ENCODE measurements at places on chromosomes 11 and 22.

GRCh38 chr11:71188073-71188472 is 64.3 kb downstream of the SHANK2 start:
- no peak overlapping the region for H3K4me3 ChIP-seq
- H3K4me1 ChIP-seq = no peaks in the 10 kb centered on the region
- DNase-seq = no peak
- no peak overlapping the region for H3K27ac ChIP-seq
- no peaks in the 10 kb centered on the region for H3K36me3 ChIP-seq

GRCh38 chr11:114609429-114609828 is 13.8 kb upstream of the NXPE4 start:
- no peak overlapping the region for H3K27ac ChIP-seq
- H3K27me3 ChIP-seq = no peaks in the 10 kb centered on the region
- no peaks in the 10 kb centered on the region for H3K36me3 ChIP-seq
- DNase-seq = no peak
- H3K4me3 ChIP-seq = no peak overlapping the region

- H3K27me3 ChIP-seq = peaks cover 8% of the 10 kb centered on the region
- no peaks in the 10 kb centered on the region for H3K36me3 ChIP-seq
- no peak overlapping the region for H3K27ac ChIP-seq
- H3K4me1 ChIP-seq = no peaks in the 10 kb centered on the region
These were observed 79.5 kb upstream of the TTC12 start for GRCh38 chr11:113234888-113235287.

DNA sequence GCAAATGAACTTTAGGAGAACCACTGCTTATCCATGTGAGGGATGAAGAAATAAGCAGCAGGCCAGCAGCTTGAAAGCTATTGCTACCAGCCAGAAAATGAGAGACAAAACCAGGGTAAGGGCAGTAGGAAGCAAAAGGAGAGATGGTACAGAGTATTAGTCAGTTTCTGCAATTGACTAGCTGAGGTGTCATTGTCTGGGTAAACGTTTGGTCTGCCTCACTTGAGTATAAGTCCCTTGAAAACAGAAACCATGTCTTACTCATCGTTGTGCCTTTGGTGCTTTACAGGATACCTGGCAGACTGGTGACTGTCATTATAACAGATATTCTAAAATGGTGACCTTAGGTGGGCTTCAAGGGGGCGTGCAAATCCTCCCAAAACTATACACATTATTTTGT is 63.9 kb upstream of the USP47 start:
- no peaks in the 10 kb centered on the region for H3K27me3 ChIP-seq
- no peak overlapping the region for H3K4me3 ChIP-seq
- no peak for DNase-seq
- no peaks in the 10 kb centered on the region for H3K4me1 ChIP-seq
- H3K36me3 ChIP-seq = no peaks in the 10 kb centered on the region
- no peak overlapping the region for H3K27ac ChIP-seq

- no peak overlapping the region for H3K27ac ChIP-seq
- H3K36me3 ChIP-seq = no peaks in the 10 kb centered on the region
- peaks cover 29% of the 10 kb centered on the region for H3K27me3 ChIP-seq
- H3K4me1 ChIP-seq = no peaks in the 10 kb centered on the region
These were observed 13.0 kb downstream of the GALNT18 start for GRCh38 chr11:11608783-11609232.

DNA sequence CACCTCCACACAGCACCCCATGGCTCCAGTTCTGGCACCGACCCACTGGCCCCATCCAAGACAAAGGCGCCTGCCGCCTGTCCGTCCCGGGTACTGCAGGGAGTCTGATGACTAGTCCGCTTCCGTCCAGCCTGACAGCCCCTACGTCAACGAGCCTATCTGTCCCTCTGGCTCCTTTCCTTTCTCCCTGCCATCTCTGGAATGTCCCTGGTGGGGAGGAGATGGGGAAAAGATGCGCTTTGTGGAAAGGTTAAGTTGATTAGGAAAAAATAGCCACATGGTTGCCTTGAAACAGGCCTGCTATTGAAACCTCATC is 10.4 kb downstream of the PDGFB start:
- DNase-seq = no peak
- H3K4me3 ChIP-seq = no peak overlapping the region
- H3K27me3 ChIP-seq = peaks cover 65% of the 10 kb centered on the region
- H3K4me1 ChIP-seq = peaks cover 52% of the 10 kb centered on the region

DNA sequence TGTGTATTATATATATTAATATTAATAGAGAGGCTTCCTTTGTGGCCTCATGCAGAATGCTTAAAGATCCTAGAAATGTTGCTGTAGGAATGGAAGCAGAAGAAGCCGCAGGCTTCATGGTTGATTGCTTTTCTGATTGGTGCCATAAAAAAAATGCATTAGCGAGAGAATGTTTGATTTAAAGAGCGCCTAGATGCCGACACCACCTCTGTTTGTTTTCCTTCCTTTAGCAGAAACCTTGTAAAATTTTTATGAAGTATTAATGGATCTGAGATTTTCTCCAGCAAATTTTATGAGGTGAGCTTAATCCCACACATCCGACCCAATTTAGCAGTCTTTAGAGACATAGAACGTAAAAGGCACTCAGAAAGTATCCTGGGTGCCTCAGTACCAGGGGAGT is 587.5 kb downstream of the NTM start:
- no peak overlapping the region for H3K27ac ChIP-seq
- H3K27me3 ChIP-seq = no peaks in the 10 kb centered on the region
- no peak overlapping the region for H3K4me3 ChIP-seq
- no peak for DNase-seq
- H3K36me3 ChIP-seq = no peaks in the 10 kb centered on the region

- no peaks in the 10 kb centered on the region for H3K36me3 ChIP-seq
- H3K4me1 ChIP-seq = peaks cover 16% of the 10 kb centered on the region
- H3K27me3 ChIP-seq = peaks cover 48% of the 10 kb centered on the region
- H3K4me3 ChIP-seq = no peak overlapping the region
These were observed 98.5 kb upstream of the SLC22A12 start for GRCh38 chr11:64492561-64492960.

DNA sequence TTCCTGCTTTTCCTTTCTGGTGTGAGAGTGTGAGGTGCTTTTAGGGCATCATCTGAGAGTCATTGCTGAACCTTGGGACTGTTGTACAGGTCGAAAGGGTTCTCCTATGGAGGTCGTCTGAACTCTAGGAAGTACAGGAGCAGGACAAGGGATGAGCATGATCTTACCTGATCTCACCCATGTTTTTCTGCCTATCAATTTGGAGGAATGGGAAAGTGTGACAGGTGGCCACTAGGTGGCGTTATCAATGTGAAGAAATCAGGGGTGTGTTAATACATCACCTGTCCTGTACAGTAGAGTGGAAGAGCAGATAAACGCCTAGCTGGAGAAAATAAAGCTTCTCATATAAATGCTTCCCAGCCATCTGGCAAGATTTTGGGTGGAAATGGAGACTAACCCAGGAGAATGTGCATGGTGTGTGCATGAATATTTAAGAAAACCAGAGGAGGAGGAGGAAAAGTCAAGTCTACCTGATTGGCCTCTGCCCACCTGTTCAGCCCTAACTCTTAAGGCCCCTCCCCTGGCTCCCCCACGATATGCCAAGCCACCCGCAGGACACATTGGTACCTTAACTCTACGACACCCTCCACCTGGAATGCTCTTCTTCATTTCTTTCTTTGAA is 72.0 kb upstream of the NARS2 start:
- peaks cover 47% of the 10 kb centered on the region for H3K4me1 ChIP-seq
- no peaks in the 10 kb centered on the region for H3K27me3 ChIP-seq
- no peaks in the 10 kb centered on the region for H3K36me3 ChIP-seq
- no peak overlapping the region for H3K27ac ChIP-seq
- DNase-seq = peak; percentile 40

DNA sequence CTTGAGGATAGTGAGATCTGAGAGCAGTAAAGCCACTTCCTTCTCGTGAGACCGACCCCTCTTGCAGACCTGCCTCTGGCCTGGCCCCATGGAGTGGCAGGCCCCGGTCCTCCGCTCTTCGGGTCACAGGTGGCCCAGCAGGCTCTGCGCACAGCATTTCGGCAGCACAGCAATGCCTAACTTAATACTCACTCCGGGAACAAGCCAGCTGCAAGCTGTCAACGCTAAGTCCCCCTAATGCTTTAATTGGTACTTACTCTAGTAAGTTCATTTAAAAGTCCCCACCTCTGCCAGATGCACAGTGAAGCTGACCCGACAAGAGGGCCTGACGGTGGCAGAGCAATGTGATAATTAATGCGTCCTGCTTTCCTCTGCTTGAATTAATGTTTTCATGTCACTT is 349.3 kb upstream of the B3GAT1 start:
- DNase-seq = no peak
- H3K36me3 ChIP-seq = no peaks in the 10 kb centered on the region
- peaks cover 4% of the 10 kb centered on the region for H3K27me3 ChIP-seq
- H3K4me1 ChIP-seq = no peaks in the 10 kb centered on the region
- peak overlapping the region; percentile 5 for H3K4me3 ChIP-seq
- H3K27ac ChIP-seq = no peak overlapping the region

DNA sequence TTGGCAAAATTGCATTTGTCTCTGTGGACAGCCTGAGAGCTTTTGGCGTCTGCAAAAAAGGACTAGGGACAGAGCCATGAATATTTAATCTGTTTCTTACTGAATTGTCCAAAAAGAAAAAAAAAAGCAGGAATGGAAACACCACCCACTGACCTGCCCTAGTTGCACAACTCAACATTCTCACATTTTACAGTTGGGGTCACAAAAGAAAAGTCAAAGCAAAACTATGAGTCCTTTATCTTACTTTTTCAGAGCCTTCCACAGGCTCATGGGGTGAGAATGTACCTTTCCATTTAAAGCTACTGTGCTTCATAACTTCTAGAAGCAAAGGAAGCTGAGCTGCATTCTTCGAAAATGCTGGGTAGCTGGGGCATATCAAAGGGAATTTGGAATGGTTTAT is 225.7 kb downstream of the FAM76B start:
- H3K4me1 ChIP-seq = peaks cover 32% of the 10 kb centered on the region
- H3K4me3 ChIP-seq = no peak overlapping the region
- DNase-seq = no peak
- peaks cover 11% of the 10 kb centered on the region for H3K27me3 ChIP-seq

DNA sequence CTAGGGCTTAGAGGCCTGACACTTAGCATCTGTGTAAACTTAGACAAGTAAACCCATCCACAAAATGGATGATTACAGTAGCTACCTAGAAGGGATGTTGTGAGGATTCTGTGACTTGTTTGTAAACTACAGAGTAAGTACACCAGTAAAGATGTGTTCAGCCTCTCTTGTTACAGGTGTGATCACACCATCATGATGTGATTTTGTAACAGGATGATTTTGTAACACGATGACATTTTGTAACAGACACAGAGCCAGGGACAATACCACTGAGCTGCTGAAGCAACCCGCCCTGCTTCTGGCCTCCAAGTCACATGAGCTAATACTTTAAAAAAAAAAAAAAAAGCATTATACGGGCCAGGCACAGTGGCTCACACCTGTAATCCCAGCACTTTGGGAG is 17.0 kb downstream of the FADD start:
- H3K4me1 ChIP-seq = no peaks in the 10 kb centered on the region
- H3K4me3 ChIP-seq = no peak overlapping the region
- DNase-seq = no peak
- H3K27me3 ChIP-seq = peaks cover 11% of the 10 kb centered on the region
- H3K36me3 ChIP-seq = peaks cover 2% of the 10 kb centered on the region
- H3K27ac ChIP-seq = no peak overlapping the region

DNA sequence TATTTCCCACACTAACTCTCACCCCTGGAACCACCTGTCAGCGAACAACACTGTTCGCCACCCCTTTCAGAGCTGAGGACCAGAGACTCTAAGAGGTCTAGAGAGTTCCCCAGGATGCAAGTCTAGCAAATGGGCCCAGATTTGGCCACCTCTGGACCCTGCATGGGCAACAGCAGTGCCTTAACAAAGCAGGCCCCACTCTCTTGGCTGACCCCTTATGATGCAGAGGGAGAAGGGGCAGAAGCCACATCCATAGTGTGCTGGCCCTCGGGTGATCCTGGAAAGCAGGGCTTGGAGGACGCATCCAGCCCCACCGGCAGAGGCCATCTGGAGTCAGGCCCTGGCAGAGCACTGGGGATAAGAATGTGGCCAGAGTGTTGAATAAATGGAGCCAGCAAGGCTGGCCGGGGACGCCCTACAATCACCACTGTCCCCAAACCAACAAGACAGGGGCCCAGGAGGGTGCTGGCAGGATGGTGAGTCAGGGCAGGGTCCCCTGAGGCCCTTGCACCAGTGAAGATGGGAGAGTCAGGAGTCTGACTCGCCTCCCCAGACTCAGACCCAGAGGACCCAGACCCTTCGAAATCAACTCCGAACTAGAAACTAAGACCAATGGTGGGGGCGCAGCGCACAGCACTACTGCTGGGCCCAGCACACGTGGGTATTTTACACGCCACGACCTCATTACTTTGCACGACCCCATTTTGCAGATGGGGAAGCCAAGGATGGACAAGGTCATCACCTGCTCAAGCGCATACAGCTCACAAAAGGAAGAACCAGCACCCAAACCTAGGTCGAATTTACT is 6.5 kb downstream of the CSNK1E start:
- H3K27ac ChIP-seq = peak overlapping the region; percentile 66
- no peak overlapping the region for H3K4me3 ChIP-seq
- H3K4me1 ChIP-seq = peaks cover 64% of the 10 kb centered on the region
- H3K27me3 ChIP-seq = no peaks in the 10 kb centered on the region
- no peak for DNase-seq

DNA sequence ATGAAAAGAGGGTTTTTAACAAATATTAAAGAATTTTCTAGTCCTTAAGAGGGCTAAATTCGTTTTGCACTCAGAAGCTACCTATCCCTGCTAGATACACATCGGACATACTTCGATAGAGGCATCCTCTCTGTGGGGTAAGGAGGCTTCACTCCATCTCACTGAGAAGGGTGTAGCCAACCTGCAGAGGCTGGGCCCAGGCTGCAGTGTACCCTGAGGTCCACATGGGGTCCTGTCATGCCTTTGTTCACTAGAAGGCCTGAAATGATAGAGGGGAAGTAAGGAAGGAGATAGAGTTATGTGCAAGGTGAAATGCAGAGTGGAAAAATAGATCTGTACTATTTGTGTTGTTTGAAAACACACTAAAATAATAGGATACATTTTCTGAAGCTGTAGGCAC is 45.6 kb downstream of the IGSF9B start:
- no peaks in the 10 kb centered on the region for H3K4me1 ChIP-seq
- no peak overlapping the region for H3K27ac ChIP-seq
- H3K27me3 ChIP-seq = no peaks in the 10 kb centered on the region
- H3K4me3 ChIP-seq = no peak overlapping the region
- H3K36me3 ChIP-seq = peaks cover 7% of the 10 kb centered on the region

DNA sequence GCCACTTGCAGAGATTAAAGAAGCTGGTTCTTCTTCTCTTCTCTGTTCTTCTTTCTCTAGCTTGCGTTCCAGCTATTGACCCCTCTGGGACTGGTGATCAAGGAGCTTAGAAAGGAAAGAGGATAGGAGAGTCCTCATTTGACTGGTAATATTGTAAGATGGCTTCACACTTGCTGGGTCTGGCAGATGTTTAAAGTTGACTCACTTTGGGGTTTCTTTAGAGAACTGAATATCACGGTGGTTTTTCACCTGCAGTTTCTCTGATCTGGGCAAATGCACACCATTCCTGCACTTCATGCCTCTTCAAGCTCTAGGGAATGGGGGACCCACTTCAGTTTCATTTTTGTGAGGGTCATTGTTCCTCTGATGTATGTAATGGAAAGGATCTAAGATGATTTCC is 41.8 kb upstream of the DEUP1 start:
- H3K36me3 ChIP-seq = no peaks in the 10 kb centered on the region
- no peak overlapping the region for H3K27ac ChIP-seq
- no peak for DNase-seq
- no peak overlapping the region for H3K4me3 ChIP-seq
- H3K27me3 ChIP-seq = peaks cover 21% of the 10 kb centered on the region
- no peaks in the 10 kb centered on the region for H3K4me1 ChIP-seq
